ENCODE measurements at places on chromosomes 12 and 14.

DNA sequence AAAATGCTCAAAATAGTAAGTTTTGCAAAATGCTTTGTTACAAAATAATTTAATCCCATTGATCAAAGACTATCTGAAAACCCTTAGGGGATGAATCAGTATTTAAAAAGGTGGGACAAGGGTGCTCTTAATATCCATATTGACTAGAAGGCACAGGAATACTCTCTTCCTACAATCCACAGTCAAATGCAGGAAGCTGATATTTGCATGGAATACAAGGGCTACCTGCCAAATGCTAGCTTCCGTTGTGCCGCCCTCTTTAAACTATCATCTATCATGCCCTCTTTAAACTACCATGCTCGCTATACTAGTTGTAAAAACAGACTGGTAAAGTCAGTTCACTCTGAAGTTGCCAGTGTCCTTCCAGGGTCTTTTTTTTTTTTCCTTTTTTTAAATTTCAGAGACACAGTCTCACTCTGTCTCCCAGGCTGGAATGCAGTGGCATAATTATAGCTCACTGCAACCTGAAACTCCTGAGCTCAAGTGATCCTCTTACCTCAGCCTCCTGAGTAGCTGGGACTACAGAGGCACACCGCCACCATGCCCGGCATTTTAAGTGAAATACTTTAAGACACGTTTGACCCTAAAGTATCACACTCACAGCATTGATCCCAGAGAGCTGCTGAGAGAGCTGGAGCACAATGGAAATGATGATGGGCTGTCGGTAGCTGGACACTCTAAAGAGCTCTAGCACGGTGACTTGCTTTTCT is 6.7 kb downstream of the SLC2A3 start:
- no peak for DNase-seq

- DNase-seq: no peak
Measured at GRCh38 chr12:113903381-113903863, 62.7 kb downstream of the RBM19 start.

DNA sequence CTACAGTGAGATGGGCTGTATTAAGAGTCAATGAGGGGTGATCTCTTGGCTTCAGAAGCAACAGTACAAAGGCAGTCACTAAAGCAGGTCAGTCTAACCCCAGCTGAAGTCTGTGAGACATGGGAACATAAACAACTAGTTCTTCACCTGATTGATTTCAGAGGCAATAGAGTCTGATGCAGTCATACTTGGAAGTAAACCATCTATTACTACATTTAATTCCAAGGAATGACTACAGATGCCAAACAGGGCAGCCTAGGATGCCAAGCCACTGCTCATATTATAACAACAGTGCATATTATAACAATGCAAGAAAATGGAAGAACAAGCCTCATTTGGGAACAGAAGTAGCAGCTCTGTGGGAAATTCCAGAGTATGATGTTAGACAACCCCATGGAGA is 35.8 kb downstream of the GRIN2B start:
- DNase-seq: no peak

DNA sequence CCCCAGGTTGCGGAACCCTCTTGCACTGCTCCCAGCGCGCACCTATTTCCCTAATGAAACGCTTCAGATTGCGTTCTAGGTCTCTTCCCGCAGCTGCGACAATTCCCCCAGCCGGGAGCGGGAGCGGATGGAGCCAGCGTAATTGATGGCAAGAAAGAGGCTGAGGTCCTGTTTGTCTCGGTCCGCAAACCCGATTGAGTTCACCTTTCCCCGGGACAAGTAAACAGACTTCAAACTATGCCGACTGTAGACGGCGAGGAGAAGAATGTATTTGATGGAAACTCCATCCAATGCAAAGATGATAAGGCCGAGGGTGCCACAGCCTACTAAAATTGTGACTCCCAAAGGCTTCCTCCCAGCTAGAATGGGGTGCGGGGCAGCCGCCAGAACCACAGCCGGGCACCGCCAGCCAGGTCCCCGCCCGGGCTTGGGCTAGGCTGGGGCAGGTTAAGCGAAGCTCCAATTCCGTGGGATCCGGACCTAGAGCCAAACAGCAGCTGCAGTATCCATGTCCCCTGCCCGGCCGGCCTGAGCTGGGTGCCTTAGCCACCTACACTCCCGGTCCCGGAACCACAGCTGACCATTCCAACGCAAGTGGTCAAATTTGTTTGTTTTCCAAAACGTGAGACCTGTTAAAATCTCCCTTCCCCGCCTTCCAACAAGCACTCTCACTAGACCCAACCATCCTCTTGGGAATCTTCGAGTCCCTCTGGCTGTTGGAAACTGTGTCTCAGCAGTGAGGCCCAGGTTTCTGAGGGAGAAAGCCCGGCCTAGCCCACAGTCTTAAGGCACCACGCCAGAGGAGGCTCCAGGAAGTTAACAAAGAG is 5.5 kb downstream of the NKX2-1 start:
- no peak for DNase-seq

Measured in ascending aorta (tissue), 2 donors.